Esophagus muscularis mucosa (tissue), 4 donors: ENCODE measurements at places on chromosomes 6 and 20. TPM values are rescaled to one million over a fixed set of nuclear protein-coding genes. Genes with fewer than 3 reads are reported as not detected.

Gene COL20A1
- 0.32 TPM for total RNA-seq

Gene LPA
- not detected for total RNA-seq

- no peak overlapping the region for H3K4me3 ChIP-seq
- no peak overlapping the region for H3K27ac ChIP-seq
- no peaks in the 10 kb centered on the region for H3K27me3 ChIP-seq
- no peaks in the 10 kb centered on the region for H3K36me3 ChIP-seq
- no peaks in the 10 kb centered on the region for H3K4me1 ChIP-seq
Observed at GRCh38 chr6:164227952-164228522, 813.5 kb downstream of the QKI start.

DNA sequence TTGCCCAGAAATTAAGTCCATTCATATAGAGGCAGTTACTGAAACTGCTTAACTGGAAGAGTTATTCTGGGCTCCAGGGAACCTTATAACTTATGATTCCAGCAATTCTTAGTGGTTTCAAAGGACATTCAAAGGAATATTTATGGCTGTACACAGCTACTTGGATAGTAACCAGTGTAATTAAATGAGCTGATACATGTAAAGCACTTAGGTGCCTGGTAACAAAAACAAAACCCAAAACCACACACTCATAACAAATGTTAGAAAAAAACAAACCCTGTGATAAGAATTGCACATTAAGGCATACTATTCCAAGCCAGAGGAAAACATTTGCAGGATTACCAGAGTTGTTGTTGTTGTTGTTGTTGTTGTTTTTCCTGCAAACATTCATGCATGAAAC, 51.5 kb downstream of the STK4 start:
- H3K4me1 ChIP-seq: peaks cover 19% of the 10 kb centered on the region
- no peak for DNase-seq
- no peak overlapping the region for H3K27ac ChIP-seq
- no peak overlapping the region for H3K4me3 ChIP-seq
- H3K36me3 ChIP-seq: peaks cover 31% of the 10 kb centered on the region

- peaks cover 4% of the 10 kb centered on the region for H3K36me3 ChIP-seq
- H3K4me3 ChIP-seq: peak within 1 kb of the TSS; percentile 40
- no peaks in the 10 kb centered on the region for H3K27me3 ChIP-seq
- no peak for DNase-seq
- H3K4me1 ChIP-seq: peaks cover 35% of the 10 kb centered on the region
- H3K27ac ChIP-seq: peak within 1 kb of the TSS; percentile 46
Observed at GRCh38 chr6:169253337-169254238, at the start of gene THBS2. TSS of gene THBS2 (minus strand) at chr6:169253846. CDS start at chr6:169250784, 3,062 bp downstream.

DNA sequence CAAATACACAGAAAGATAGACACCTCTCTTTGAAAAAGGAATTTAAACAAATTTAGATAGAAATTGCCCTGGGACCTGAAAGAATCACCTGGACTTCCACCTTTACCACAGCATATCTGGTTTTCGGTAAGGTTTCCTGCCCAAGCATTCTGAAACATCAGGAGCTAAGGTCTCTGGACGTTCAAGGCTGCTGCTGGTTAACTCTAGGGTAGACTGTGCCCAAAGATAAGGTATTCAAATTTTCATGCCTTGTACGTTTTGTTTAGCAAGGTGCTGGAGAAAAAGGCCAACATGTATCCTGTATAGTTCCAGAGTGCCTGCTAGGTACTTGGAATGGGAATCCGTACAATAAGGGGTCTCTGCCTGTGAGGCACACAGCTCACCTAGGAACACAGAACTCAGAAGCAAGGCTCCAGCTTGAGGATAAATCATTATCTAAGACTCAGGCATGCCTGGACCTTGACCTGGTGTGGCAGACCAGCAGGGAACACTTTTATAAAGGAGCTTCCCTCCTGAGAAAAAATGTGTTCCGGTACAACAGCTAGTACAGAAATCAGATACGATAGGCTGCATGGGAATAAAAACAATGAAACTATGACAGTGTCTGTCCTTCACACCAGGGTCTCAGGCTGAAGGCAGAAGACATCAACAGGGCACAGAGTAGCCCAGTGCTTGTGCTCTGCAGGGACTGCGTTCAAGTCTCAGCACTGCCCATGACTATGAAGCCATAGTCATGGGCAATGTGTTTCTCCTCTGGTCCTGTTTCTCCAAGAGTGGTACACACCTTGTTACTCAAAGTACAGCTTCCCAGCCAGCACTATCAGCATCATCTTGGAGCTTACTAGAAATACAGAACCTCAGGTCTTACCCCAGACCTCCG, 70.4 kb downstream of the METTL24 start:
- H3K27ac ChIP-seq: no peak overlapping the region
- no peak overlapping the region for H3K4me3 ChIP-seq
- no peak for DNase-seq
- H3K4me1 ChIP-seq: peaks cover 7% of the 10 kb centered on the region
- no peaks in the 10 kb centered on the region for H3K36me3 ChIP-seq

- no peak overlapping the region for H3K27ac ChIP-seq
- peaks cover 24% of the 10 kb centered on the region for H3K4me1 ChIP-seq
- H3K27me3 ChIP-seq: no peaks in the 10 kb centered on the region
- H3K36me3 ChIP-seq: peaks cover 39% of the 10 kb centered on the region
- H3K4me3 ChIP-seq: no peak overlapping the region
Observed at GRCh38 chr6:111674883-111675282, 69.2 kb upstream of the TRAF3IP2 start.

GRCh38 chr6:68273297-68273696, 361.8 kb upstream of the ADGRB3 start:
- H3K27me3 ChIP-seq: no peaks in the 10 kb centered on the region
- H3K36me3 ChIP-seq: no peaks in the 10 kb centered on the region
- H3K4me3 ChIP-seq: no peak overlapping the region
- no peaks in the 10 kb centered on the region for H3K4me1 ChIP-seq
- DNase-seq: no peak

GRCh38 chr20:17848249-17849048, 120.1 kb downstream of the SNX5 start:
- H3K4me3 ChIP-seq: no peak overlapping the region
- H3K36me3 ChIP-seq: no peaks in the 10 kb centered on the region
- no peak overlapping the region for H3K27ac ChIP-seq
- peaks cover 24% of the 10 kb centered on the region for H3K4me1 ChIP-seq
- no peak for DNase-seq
